ENCODE measurements at places on chromosomes 11 and 22. TPM values are rescaled to one million over a fixed set of nuclear protein-coding genes. Genes with fewer than 3 reads are reported as not detected.

- DNase-seq: no peak
Measured at GRCh38 chr11:117816151-117816741, 8.3 kb downstream of the FXYD2 start.

DNA sequence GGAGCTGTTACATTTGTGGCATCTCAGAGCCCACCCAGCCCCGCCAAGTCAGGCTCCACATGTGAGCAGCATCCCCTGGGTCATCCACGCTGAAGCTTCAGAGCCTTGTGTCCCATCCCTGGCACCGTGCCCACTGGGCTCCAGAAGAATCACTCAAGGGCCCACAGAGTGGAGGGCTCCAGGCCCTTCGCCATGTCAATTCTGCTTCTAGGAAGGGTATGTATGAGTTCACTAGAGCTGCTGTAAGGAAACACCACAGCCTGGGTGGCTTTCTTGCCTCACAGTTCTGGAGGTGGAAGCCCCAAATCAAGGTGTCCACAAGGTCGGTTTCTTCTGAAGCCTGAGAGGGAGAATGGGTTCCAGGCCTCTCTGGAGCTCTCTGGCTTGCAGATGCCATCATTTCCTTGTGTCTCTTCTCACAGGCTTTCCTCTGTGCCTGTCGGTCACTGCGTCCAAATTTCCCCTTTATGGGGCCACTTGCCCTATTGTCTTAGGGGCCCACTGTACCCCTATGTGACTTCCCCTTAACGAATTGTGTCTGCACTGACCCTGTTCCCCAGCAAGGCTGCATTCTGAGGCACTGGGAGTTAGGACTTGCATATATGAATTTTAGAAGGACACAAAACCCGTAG lies 1476.0 kb downstream of the TBC1D22A start:
- DNase-seq: no peak

DNA sequence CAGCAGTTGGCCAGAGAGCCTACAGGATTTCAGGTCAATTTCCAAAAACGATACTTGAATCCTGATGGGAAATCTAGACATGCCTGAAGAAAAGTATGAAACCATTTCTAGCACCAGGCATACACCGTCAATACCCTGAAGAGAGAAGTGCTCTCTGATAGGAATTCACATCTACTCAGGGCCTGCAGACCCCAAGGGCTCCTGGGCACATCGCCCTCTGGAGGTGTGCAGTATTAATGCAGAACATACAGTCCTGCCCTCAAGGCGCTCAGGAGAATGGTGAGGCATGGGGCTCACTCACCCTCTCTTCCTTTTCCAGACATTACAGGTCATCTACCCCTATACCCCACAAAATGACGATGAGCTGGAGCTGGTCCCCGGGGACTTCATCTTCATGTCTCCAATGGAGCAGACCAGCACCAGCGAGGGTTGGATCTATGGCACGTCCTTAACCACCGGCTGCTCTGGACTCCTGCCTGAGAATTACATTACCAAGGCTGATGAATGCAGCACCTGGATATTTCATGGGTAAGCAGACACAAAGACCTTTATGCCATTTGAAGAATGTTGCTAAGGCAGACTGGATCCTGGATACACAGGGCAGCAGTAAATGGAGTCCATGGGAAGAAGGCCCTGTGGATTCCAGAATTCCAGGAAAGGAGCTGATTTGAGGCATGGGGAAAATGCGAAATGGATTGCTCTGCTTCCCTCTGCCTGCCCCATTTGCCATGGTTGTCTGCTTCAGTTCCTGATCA lies 49.3 kb upstream of the CRTAM start:
- no peak for DNase-seq

GRCh38 chr11:22304337-22304961 lies 33.7 kb upstream of the SLC17A6 start:
- peak; percentile 20 for DNase-seq

DNA sequence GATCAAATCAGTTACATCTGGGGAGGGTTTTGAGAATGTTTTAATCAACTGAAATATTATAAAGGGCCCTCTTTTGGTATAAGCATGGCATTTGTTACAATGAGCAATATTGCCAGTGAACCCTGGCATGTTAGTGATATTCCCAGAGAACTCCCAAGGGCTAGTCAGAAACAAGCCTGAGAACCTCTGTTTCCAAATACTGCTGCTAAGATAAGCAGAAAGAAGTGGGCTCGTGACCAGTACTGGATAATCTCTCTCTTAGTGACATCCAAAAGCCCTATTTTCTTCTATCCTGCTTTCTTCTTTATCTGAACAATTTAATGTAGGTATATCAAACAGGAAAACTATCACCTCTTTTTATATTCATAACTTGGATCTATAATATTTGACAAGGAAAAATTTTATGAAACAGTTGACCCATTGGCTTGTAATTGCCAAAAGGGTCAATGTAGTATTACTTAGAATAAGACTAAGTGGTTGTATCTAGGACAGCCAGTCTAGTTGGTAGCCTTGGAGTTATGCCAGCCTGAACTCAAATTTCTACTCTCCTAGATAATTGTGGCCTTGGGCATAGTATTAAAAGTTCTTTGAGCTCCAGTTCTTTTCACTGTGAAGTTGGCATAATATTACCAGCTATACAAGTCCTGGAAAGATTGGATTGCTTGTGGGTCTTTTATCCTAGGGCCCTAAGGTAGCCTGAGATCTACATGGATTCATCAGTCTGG lies 15.7 kb downstream of the CAT start:
- DNase-seq: no peak

Gene SLC37A4
- 9.5 TPM for total RNA-seq

Gene ACTN3
- total RNA-seq: not detected

Gene NRGN
- 1.6 TPM for total RNA-seq

Gene CCDC88B
- total RNA-seq: 1.7 TPM
